ENCODE measurements at places on chromosomes 12 and 14.

- DNase-seq: no peak
These were observed 7.0 kb downstream of the ETNK1 start for GRCh38 chr12:22631863-22632463.

GRCh38 chr12:2544230-2544629 lies 250.5 kb upstream of the FKBP4 start:
- DNase-seq: no peak

DNA sequence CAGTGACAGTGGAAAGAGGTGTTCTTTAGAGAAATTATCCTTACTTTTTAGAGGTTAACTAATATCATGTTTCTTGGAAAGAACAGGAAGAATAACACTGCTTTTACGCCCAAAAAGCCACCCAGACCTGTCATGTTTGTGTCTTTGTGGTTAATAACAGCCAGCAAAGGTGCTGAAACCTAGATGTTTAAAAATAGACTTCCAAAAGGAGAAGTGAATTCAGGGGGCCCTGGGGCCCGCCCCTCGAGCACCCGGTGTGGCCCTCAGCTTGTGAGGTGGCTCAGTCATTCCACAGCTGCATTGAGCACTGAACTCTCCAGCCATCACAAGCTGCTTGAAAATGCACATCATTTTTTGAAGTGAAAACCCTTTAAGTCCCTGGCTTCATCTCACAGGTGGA lies 20.8 kb upstream of the AMN start:
- no peak for DNase-seq

- DNase-seq: no peak
These were observed 2.9 kb downstream of the SLC17A8 start for GRCh38 chr12:100359822-100360221.

DNA sequence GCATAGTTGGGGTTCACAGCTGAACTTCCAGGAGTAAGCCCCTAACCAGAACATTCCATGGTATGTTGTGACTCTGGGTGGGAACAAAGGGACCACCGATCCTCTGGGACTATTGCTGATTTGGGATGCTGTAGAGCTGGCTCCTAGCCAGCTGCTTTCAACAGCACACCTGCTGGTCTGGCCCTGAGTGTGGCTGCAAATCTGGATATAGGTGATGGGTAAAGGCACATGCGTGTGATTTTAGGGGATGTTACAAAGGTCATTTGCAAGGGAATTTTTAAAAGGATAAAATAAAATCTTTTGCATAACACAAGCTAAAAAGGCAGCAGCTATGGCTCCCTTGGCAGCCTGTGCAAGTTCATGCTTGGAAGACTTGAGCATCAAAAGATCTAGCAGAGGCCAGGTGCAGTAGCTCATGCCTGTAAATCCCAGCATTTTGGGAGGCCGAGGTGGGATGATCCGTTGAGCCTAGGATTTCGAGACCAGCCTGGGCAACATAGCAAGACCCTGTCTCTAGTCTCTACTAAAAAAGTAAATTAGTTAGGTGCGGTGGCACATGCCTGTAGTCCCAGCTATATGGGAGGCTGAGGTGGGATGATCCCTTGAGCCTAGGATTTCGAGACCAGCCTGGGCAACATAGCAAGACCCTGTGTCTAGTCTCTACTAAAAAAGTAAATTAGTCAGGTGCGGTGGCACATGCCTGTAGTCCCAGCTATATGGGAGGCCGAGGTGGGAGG lies 1.6 kb downstream of the ALDH2 start:
- DNase-seq: no peak

DNA sequence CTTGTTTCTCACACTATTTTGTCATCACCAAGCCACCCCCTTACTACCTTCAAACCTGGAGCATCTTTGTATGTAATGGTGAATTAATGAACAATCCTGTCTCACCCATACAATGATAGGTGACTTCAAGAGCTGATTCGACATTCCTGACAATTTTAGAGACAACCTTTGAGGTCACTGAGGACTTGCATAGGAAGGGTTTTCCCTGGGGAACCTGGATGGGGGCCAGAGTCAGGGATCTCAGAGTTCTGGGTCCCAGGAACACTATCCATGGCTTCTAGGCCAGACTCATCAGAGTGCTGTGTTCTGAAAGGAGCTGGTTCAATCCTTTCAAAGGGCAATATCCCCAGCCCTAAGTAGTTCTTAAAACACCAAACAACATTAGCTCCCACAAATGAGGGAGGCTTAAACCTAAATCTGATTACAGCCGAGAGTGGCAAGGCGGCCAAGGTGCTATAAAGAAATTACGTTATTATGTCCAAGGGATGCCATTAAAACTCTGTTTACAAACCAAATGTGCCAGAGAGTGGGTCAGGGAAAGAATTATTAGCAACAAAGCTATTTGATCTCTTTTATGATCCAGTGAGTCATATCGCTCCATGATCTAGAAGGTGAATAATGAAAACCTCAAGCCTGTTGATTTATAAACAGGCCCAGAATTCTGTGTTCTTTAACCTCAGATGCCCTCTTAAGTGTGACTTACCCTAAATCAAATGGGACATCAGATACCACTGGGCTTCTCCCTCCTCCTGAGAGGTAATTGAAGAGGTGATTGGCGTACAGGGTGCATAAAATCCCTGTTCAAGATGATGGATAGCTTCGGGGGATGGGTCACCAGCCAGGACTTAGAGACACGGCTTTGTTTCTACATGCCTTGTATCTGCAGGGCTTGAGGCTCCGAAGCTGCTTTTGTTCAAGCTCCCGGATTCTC lies 230.2 kb upstream of the TBX3 start:
- DNase-seq: no peak

GRCh38 chr14:92099802-92100201 lies 6.6 kb downstream of the ATXN3 start:
- DNase-seq: no peak

DNA sequence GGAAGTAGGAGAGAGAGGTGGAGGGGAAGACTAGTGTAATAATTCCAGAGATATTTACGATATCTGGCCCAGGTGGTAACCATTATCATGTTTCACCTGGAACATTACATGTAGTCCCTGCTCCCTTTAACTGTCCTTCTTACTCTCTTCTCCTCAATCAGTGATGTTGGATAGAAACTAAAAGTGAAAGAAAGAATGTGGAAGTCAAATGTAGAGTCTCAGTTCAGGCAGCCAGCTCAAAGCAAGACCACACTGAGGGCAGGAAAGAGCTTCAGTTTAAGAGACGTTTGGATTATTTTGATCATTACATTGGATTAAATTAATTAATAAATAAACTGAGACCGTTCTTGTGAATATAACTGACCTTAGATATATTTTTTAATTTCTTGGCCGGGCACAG lies 594.4 kb downstream of the FLRT2 start:
- DNase-seq: no peak

DNA sequence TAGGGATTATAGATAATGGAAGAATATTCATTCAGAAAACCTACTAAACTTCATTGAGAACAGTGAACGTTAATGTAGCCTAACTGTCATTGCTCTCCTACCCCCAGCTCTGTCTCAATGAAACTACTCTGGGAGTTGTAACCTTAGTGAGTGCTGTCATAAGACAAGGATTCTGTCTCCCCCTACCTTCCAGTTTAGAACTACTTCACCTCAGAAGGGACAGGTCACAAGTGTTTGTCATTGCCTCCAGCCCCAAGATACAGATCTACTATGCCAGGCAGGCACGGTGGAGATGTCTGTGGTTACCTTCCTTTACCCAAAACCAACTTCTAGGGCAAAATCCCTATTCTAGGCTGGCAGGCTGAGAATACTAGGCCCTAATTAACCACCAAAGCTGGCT lies 833.1 kb upstream of the SEL1L start:
- DNase-seq: no peak

DNA sequence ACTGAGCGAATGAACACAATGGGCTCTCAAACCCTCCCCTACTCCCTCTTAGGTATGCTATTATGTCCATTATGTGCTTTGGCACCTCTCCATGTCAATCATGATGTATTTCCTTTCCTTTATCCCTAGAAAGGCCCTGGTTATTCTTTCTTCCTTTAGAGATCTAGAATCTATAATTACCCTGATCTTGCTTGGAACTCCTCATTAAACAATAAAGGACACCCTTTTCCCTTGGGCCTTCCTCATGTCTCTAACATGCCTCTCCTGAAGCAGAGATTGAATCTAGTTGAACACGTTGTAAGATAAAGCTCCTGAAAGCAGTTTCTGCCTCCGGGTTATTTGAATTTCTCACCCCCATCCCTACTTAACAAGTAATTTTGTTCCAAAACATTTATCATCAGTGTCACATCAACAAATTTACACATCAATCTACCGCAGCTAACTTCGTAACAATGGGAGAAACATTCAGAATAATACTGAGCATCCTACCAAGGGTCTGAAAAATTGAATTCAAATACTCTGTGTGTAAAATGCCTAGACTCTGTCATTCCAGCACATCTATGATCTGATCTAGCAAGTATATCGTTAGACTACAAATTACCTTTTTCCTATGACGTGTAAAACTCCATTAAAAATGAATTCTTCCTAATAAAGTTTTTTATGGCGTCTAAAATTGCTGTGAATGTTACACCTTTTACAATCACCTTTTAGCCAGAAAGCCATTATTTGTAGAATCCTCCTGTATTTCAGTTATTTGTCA lies 5.4 kb downstream of the USP44 start:
- DNase-seq: no peak
